Ammon's horn (tissue), 1 donor: ENCODE measurements at places on chromosomes 12 and 14.
A peak's percentile ranks its signal among the peaks of the same experiment; 100 is the strongest.

DNA sequence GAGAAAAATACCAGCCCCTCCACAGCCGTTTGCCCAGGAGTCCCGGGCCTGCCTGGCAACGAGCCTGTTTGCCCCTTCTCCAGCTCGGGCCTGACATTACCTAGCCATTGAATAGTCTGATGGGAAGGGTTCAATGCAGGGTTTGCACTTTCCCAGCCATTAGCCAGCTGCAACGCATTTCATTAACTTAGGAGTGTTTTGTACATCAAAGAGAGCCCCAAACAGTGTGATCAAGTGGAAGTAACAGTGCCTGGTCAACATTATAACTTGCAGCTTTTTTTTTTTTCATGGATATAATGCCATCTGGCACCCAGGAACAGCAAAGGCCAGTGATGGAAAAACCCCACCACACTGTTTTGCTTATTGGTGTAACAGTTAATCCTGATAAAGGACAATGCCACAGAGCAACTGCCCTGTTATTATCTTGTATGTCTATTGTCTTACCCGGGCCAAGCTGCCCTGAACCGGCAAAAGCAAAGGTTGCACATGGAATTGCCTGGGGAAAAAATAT, 38.0 kb downstream of the BTG1 start:
- DNase-seq = no peak

- no peak for DNase-seq
These were observed 50.5 kb upstream of the PWP1 start for GRCh38 chr12:107635139-107635538.

DNA sequence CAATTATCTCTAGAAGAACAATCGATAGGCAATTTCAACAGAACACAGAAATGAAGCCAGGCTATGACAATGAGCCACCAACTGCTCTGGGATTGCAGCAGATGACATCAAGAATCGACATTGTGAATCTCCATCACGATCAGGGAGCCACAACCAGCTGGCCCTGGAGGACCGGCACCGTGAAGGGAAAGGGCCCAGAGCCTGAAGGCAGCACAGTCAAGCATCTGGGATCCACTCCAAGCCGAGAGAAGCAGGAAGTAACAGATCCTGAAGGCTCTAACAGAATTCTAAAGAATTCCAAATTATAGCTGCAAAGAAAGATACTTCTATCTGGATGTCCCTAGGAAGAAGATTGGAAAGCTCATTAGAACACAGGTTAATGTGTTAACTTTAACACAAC, 61.0 kb downstream of the LRRC74A start:
- DNase-seq = peak; percentile 53

- DNase-seq = peak; percentile 78
These were observed 63.5 kb downstream of the DGLUCY start for GRCh38 chr14:91177073-91178034.

DNA sequence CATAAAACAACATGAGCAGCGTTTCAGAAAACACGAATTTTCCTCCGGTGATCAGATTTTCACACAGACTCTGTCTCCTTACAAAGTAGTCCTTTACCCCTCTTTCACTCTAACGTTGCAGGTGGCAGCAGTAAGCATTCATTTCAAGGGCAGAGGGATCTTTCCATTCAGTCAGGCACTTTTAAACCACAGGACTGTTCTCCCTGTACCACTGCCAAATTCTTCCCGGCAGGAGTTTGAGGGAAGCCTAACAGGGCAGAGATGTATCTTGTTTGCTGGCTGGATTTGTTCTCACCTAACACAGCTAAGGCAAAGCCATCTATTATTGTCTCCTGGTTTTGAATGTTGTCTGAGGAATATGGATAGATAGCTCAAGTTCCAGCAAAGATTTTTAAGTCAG, 1187.3 kb upstream of the SEL1L start:
- no peak for DNase-seq

DNA sequence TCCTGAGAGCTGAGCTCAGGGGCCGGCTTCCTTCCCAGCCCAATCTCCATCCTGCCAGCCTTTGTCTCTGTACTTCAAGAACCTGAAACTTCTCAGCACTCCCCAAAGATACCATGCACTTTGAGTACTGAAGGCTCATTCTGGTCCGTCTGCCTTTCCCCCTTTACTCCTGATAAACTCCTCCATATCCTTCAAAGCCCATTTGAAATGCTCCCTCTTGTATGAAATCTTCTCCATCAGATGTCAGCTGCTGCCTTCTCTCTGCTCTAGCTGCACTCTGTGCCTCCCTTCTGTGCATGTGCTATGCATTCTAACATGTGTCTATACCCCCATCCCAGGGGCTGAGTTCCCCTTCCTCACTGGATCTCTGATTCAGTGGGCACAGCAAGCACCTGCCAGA, 52.1 kb downstream of the PITPNM2 start:
- no peak for DNase-seq

- DNase-seq = no peak
These were observed 155.6 kb downstream of the PLXNC1 start for GRCh38 chr12:94304012-94304411.

- DNase-seq = no peak
These were observed 159.8 kb downstream of the CACNA1C start for GRCh38 chr12:2212537-2212936.
